ENCODE measurements at places on chromosomes 1 and 21.

DNA sequence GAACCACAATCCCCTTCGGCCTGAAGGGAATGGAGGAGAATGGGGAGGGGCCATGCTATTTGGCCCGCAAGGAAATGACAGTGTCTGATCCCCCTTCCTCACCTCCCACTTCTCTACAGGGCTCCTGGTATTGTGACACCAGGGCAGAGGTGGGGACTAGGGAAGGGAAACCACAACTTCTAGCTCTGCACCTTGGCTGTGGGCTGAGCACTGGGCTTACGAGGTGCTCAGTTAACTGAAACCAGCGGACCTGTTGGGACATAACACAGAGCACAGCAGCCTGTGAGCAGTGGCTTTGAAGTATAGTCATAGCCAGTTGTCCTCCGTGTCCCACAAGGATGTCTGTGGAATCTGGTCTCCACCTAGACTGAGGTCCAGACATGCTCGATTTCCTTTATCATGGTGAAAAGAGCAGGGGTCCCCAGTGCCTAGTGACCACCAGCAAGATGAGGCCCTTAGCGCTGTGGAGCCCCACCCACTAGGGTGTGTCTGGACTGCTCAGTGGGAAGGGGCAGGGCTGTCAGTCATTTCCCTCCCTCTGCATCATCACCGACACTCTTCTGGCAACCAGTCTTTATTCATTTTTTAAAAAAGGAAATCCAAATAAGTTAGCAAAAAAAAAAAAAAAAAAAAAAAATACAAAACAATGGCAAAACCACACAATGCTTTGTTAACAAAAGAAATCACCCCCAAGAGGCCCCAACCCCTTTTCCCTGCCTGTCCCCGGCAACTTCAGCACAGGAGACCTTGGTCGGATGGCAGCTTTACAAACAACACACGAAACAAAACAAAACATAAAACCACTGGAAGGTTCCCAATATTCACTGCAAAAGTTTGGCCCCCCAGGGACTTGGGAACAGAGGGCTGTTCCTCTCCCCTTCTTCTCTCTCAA is 3.0 kb downstream of the MYOG start:
- DNase-seq: no peak

- DNase-seq: no peak
Observed at GRCh38 chr1:8004803-8005573, 21.1 kb downstream of the ERRFI1 start.

GRCh38 chr21:33658919-33659567 is 16.7 kb downstream of the ITSN1 start:
- no peak for DNase-seq

- peak; percentile 52 for DNase-seq
Observed at GRCh38 chr1:109895720-109896504, 14.7 kb upstream of the CSF1 start.

GRCh38 chr1:43439781-43440180 is 13.9 kb downstream of the HYI start:
- no peak for DNase-seq

DNA sequence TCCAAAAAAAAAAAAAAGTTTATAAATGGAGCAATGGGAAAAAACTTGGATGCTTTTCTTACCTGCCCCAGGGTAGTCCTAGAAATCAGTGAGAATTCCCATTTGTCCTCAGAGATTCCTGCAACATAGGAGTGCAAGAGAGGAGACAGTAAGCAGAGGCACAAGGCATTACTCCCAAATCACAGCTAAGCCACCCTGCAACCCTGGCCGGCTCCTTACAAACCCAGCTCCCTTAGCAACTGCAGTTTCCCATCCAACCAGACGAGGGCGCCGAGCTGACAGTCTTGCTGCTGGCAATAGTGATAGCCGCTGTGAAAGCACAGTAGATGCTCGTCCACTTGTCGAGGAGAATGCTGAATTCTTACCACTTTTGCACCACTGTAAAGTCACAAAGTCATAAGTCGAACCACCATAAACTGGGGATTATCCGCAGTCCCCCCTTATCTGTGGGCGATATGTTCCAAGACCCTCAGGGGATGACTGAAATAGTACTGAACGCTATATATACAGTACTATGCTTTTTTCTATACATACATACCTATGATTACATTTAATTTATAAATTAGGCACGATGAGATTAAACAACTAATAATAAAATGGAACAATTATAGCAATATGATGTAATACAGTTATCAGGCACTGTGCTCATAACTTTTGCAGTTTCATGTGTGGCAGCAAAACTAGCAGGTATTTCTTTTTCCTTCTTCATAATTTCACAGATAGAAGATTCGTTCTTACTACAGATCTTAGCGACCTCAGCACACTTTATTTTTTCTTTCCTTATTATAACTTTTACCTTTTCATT is 6.0 kb upstream of the PITHD1 start:
- DNase-seq: peak; percentile 89

GRCh38 chr21:45104560-45104959 is 30.2 kb downstream of the ADARB1 start:
- DNase-seq: peak; percentile 23

DNA sequence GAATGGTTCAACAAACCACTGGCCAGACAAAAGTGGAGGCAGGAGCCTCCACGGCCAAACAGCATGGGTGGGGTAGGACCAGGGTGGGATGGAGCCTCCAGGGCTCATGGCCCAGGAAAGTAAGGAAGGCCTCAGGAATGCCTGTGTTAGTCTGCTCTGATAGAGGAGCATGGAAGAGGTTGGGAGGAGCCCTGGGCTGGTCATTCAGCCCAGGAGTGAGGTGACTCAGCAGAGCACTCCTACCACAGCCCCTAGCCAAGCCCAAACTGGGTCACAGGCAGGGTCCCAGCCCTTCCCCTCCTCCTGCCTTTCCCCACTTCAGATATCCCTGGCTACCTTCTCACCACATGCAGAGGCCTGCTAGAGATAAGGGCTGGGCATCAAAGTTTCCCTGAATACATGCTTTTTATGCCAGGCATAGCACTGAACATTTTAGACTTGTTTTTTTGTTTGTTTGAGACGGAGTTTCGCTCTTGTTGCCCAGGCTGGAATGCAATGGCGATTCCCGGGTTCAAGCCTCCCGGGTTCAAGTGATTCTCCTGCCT is 3.1 kb upstream of the SHISA4 start:
- no peak for DNase-seq

DNA sequence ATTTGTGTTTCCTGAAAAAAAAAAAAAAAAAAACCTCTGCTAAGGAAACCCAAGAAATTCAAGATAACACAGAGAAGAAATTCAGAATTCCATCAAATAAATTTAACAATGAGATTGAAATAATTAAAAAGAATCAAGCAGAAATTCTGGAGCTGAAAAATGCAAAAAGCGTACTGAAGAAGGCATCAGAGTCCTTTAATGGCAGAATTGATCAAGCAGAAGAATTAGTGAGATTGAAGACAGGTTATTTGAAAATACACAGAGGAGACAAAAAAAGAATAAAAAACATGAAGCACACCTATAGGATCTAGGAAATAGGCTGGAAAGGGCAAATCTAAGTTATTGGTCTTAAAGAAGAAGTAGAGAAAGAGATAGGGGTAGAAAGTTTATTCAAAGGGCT is 38.2 kb downstream of the NME7 start:
- DNase-seq: no peak

GRCh38 chr1:51214615-51215131 is 21.4 kb upstream of the RNF11 start:
- DNase-seq: peak; percentile 16

DNA sequence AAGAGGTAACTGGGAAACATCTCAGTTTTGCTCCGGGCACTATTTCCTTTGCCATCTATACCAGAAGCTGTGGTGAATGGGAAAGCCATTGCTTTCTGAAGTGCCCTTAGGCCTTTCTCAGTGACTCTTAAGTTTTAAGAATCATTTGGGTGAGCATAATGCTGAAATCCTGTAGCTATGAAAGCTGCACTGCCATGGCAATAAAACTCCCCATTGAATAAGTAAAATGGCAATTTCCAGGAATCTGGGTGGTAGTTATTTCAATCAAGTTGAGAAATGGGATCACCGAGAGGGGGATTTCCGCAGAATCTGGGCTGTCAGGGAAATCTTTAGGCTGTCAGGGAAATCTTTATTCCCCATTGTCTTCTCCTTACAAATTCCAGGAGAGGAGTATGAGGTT is 26.8 kb upstream of the MACF1 start:
- DNase-seq: no peak

DNA sequence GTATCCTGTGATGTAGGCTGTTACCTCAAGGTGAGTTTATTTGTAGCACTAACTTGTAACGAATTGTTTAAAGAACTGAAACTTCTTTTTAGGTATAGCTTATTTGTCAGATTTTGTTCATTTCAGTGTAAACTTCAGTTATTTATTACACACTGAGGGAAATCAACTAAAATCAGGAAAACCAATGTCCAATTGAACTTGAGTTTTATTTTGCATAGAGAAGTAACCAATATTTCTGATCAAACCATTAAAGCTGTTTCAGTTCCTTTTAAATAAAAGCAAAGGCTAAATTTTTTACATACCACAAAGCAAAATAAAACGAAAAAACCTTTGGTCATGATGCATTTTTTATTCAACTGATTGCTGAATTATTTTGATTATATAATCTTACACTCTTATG is 103.6 kb downstream of the CAMTA1 start:
- DNase-seq: no peak

DNA sequence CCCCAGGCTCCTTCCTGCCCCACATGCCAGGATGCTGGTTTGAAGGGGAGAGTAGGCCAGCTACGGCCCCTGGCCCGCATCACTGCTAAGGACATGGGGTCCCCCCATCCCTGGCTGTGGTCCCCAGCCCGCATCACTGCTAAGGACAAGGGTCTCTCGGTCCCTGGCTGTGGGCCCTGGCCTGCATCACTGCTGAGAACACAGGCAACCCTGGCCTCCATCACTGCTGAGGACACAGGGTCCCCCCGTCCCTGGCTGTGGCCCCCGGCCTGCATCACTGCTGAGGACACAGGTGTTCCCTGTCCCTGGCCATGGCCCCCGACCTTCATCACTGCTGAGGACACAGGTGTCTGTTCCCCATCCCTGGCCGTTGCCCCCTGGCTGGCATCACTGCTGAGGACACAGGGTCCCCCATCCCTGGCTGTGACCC is 448 bp upstream of the OBSCN start:
- DNase-seq: no peak

DNA sequence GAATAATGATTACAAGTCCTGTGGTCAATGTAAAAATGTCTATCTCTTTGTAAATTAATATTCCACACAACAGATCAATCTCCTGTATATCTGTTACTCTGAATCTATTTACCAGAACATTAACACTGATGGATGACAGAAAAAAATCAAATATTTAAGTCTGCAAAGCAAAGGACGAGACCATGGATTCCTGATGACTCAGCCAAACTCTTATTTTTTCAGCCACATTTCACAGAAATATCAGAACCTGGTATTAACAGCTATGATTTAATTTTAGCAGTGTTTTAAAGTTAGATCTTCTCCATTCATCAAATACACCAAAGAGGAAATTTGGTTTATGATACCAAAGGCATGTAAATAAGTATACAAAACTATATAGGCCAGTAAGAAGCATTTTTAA is 46.1 kb downstream of the FAF1 start:
- no peak for DNase-seq

- DNase-seq: no peak
Observed at GRCh38 chr1:109255097-109255651, 5.8 kb downstream of the CELSR2 start.

DNA sequence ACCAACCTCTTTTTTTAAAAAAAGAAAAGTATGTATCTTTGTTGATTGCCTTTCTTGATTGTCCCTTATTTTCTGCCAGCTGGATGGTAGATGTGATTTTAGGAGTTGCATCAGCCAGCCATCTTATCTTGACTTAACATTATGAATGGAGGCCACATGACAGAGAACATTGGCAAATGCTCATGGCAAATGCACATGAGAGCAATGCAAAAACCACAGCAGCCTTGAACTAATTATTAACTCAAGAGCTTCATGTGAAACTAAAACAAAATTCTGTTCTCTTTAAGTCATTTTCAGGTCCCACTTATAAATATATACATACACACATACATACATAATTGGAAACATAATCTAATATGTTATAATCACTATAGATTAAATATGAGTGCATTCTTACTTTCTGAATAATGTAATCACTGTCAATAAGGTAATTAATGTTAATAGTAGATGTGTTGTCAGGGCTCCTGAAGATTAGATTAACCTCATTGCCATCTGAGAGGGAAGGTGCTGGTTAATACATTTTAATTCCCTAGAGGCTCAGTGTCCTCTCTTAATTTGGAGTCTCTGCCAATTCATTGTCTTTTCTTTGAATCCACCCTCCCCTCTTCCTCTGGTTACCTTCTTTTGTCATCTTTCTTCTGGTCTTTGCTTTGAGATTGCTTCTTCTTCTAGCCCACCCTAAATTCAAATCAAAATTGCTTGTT is 962.2 kb downstream of the ADGRL2 start:
- no peak for DNase-seq

GRCh38 chr1:164765992-164766720 is 207.2 kb downstream of the PBX1 start:
- DNase-seq: no peak

GRCh38 chr1:236536540-236536939 is 12.8 kb downstream of the LGALS8 start:
- no peak for DNase-seq

GRCh38 chr1:206486995-206487788 is 16.9 kb downstream of the IKBKE start:
- no peak for DNase-seq

GRCh38 chr1:69611316-69611715 is 43.6 kb downstream of the LRRC7 start:
- no peak for DNase-seq

- DNase-seq: no peak
Observed at GRCh38 chr1:2226525-2227345, 1.4 kb upstream of the SKI start.

- no peak for DNase-seq
Observed at GRCh38 chr21:34147792-34148418, 74.5 kb downstream of the MRPS6 start.

DNA sequence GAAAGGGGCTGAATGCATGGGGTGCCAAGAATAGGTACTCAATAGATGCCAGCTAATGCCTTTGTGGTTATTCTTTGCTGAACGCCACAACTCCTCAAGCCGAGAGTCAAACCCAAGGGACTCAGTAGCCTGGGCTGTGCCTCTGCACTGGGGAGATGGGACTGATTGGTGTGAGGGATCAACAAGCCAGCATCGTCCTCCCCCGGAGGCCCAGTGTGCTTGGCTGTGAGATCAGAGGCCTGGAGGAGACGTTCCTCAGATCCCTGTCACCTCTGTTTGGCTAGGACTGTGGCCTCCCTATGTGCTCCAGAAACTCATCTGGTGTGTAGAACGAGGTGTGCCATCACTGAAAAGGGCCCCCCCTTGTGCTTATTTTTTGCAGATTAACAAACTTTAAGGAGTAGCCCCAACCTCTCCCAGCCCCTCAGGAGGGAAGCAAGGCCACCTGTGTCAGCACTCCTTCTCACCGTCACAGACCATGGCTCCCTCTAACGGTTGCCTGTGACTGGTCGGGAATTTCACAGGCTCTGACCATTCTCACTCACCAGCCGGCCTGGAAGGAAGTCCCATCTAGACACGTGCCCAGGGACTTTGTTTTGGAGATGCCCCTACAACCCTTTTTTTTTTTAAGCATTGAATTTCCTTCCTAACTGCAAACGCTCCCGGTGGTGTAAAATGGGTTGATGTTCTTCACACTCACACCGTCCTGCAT is 194.0 kb upstream of the VAMP3 start:
- no peak for DNase-seq
